ENCODE measurements at places on chromosomes 6 and 20.

DNA sequence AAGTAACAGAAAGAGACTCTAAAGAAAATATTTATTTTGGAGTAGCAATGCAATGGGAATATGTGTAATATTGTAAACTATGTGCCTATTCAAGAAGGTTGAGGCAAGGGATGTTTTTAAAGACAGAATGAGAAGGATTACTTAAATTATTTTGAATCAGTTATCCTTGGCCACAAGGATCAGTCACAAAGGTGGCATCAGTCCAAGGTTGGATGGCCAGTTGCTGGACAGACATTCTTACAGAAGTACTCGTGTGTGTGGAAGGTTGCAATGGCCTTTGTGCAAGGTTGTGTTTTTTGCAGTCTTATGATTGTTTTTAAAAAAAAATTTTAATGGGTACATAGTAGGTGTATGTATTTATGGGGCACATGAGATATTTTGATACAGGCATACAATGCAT lies 2.0 kb downstream of the QRSL1 start:
- DNase-seq: no peak

DNA sequence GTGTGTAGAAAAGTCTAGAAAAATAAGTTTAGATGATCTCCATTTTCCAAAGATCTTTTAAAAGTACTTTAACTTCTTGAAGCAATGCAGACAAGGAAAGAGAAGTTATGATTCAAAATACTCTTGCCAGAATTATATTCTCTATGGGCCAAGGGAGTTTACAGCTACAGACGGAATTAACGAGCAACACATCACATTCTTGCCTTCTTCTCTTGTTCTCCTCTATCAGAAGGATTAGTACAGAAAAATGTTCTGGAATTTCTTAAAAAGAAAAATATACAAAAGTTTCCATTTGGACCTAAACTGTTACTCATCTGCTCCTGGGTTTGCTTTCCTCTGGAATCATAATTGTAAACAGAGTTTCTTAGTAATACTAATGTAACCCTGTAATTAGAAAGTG lies 284.7 kb upstream of the HSF2 start:
- no peak for DNase-seq

- DNase-seq: no peak
Measured at GRCh38 chr20:1664911-1665310, 7.3 kb upstream of the SIRPG start.

DNA sequence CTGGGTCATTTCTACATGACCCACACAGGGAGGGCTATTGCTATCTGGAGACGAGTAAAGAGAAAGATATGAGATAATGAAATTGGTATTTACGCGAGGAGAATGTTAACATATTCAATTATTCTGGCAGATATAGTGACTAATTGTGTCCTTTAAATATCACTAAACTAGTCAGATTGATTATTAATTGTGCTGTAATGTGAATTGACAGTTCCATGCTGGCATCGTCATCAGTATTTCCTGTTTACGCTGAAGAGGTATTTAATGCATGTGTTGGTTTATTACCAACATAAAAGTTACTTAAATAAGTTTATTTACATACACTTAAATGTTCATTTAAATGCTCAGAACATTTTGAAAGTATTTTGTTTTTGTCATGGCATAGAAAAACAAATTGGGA lies 35.7 kb upstream of the OGFRL1 start:
- no peak for DNase-seq

- DNase-seq: no peak
Measured at GRCh38 chr6:88536071-88536625, 370.0 kb upstream of the CNR1 start.

- no peak for DNase-seq
Measured at GRCh38 chr20:63957690-63958441, 1.6 kb upstream of the UCKL1 start.

GRCh38 chr6:43622541-43622940 lies 6.5 kb downstream of the GTPBP2 start:
- no peak for DNase-seq

GRCh38 chr20:610130-611046 lies at the start of gene TCF15:
Gene TCF15, minus strand, starts transcription at chr20:610309. Its CDS starts 72 bp downstream, at chr20:610237.
- no peak for DNase-seq

DNA sequence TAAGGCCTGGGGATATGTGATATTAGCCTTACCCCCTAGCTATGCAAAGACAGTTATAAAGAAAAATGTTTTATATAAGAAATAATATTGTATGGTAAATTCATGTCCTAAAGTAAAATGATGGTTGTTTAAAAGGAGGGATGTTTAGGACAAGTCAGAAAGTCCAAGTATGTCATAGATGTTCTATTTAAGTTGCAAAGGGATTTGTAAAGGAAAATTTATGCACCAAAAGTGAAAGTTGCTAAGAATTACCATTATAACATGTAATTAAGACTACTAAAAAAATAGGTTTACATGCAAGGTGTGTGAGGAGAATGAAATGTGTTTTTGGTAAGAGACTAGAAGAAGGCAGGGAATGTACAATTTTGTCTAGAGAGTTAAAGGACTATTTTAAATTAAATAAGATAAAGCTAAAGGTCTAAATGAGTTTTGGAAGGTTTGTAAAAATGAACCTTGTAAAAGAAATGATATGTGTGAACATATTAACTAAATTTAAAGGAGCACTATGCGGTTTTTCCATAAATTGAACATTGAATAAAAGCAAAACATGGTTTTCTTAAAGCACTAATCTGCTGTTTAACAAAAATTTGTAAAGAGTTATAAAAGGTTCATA lies 22.7 kb upstream of the GOPC start:
- DNase-seq: no peak

DNA sequence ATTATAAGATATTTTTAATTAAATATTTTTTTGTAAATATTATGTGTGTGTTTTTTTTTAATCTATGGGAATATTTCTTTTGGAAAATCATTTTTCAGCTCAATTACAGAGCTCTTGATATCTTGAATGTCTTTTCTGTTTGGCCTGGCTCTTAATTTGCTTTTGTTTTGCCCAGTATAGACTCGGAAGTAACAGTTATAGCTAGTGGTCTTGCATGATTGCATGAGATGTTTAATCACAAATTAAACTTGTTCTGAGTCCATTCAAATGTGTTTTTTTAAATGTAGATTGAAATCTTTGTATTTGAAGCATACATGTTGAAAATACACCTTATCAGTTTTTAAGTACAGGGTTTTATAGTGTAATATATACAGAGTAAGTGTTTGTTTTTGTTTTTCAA lies 2.6 kb downstream of the ID4 start:
- DNase-seq: no peak

DNA sequence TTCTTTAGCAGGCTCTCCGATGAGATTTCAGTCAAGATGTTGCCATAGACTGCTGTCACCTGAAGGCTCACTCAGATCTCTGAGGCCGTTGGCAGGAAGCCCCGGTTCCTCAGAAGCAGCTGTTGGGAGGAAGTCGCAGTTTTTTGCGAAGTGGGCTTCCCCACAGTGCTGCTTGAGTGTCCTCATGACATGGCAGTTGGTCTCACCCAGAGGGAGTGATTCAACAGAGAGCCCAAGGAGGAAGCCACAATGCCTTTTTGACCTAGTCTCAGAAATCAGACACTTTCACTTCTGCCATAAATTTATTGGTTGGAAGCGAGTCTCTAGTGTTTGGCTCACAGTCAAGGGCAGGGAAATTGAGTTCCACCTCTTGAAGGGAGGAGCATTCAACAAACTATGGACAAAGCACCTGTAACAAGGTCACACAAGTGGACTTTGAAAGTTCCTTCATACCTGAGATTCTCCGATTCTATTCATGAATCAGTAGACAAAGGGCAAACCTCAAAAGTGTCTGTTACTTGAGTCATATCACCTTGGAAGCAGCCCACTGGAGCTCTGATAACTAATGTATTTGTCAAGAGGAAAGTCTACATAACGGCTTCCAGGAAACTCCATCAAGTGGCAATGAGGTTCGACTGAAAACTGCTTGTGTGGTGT lies 208.3 kb downstream of the TASP1 start:
- no peak for DNase-seq

DNA sequence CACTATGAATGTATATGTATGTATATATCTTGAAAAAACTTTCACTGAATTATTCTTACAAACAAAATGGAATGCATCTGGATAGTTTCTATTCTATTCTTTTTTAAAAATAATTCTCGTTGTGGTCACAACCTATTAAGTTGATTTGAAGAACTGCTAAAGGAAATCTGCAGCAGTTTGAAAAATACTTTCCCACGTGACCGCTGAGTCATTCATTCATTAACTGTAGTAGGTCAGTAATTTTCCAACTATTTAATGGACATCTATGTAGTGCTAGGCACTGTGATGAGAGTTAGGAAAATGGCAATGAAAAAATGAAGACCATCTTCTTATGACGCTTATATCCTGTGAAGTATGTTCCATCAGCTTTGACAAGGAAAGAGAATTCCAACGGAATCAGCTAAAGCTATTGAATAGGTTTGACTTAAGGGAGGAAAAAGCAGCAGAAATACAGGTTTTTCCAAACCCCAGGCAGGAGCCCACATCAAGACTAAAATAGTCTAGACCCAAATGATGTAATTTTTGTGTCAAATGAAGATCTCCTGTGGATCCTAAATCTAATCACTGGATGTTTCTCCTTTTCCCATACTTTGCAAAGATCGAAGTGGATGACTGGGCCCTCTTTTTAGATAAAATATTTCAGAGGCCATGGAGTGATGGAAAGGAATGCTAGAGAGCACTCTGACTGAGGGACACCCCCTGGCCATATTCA lies 4.1 kb upstream of the EFHC1 start:
- no peak for DNase-seq

DNA sequence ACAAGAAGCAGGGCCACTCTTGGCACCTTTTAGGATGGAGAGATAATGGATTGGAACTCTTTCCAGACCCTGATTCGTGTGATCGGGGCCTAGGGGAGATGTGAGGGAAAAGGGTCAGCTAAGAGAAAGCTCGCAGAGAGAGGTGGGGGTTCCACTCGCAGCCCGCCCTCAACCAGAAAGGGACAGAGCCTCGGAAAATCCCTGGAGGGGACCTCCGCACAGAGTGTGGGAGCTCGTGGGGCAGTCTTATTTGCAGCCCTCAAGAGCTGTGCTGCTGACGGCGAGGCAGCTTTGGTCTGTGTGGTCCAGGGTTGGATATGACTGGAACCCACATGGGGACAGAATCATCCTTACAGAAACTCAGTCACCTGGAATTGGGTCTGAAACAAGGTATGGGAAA lies 184.3 kb upstream of the PMEPA1 start:
- DNase-seq: no peak

DNA sequence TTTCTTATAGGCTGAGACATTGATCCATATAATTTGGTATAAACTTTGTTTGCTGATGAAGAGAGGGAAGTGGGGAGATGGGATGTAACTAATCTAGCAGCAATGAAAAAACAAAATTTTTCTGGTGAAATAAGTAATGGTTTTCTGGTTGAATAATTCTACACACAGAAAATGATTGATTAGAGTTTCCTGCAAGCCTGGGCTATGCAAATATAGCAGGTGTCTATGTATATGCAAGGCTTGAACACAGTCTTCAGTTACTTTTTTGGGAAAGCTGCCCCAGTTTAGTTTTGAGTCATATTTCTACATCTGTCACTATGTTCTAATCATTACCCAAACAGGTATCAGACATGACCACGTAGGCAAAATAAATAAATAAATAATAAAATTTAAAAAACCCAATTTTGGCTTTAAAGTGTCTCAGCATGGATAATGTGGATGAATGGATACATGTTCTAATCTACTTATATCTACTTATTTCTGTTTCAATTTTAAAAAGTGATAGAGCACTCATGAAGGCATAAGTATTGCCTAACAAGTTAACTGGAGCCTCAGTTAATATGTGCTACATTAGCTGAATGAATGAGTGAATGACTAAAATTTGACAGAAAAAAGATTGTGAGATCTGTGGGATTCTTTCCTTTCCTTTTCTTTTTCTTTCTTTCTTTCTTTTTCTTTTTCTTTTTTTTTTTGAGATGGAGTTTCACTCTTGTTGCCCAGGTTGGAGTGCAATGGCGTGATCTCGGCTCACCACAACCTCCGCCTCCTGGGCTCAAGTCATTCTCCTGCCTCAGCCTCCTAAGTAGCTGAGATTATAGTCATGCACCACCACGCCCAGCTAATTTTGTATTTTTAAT lies 37.2 kb upstream of the TFB1M start:
- DNase-seq: no peak

GRCh38 chr20:24805456-24806238 lies 143.4 kb upstream of the CST7 start:
- DNase-seq: no peak

DNA sequence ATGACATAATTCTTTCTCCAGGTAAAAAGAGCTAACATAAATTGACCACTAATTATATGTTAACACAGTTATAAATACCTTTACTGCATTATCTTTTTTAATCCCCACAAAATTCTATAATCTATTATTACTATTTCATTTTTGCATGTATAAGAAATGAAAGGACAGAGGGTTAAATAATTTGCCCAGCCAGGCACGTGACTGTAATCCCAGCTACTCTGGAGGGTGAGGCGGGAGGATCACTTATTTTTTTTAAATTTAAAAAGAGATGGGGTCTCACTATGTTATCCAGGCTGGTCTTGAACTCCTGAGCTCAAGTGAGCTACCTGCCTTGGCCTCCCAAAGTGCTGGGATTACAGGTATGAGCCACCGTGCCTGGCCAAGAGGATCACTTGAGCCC lies 121.9 kb downstream of the SGK1 start:
- DNase-seq: no peak

DNA sequence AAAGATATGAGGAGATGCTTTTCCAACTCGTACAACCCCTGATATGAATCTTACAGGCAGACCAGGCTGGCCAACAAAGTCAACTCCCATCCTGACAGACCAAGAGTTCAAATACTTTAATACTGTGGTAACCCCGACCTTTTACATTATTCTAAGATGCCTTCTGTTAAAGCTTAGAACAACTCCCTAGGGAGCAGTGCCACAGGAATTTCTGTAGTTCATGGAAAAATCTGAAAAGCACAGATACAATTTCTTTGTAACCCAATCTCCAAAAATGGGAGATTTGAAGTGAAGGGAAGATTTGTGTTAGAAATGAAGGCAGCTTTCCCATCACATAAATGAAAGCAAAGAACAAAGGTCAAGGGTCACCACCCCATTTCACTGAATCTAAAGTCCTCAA lies 151.3 kb upstream of the BEND6 start:
- DNase-seq: no peak

DNA sequence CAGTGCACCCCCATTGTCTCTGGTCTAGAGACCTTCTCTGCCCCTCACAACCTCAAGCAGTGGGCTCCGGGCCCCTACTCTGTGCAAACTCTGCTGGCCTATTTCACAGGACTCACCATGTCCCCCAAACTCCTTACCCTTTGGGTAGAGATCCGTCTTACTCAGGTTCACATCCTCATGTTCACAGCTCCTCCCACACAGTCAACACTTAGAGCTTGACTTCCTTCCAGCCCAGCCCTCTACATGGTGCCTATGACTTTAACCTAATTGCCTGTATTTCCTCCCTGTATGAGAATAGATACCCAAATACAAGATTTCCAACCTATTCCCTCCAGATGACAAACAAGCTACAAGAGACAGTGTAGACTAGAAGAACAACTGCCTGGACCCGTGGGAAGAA lies 528.6 kb upstream of the JARID2 start:
- no peak for DNase-seq

GRCh38 chr20:59598625-59599310 lies 5.6 kb upstream of the PHACTR3 start:
- no peak for DNase-seq

- no peak for DNase-seq
Measured at GRCh38 chr20:59398537-59399205, 98.3 kb downstream of the EDN3 start.

- no peak for DNase-seq
Measured at GRCh38 chr6:35381132-35381531, 38.8 kb downstream of the PPARD start.

GRCh38 chr6:104019075-104019753 lies 840.5 kb downstream of the HACE1 start:
- no peak for DNase-seq
